ENCODE measurements at places on chromosomes 4 and X. TPM values are rescaled to one million over a fixed set of nuclear protein-coding genes. Genes with fewer than 3 reads are reported as not detected.
A peak's percentile ranks its signal among the peaks of the same experiment; 100 is the strongest.

Gene IQCM
- total RNA-seq: not detected

Gene FAM149A
- total RNA-seq: 9.3 TPM

Gene LRIT3
- total RNA-seq: 0.27 TPM

Gene NUDT11
- total RNA-seq: 1.7 TPM

Gene SMIM9
- total RNA-seq: not detected

Gene CSAG1
- total RNA-seq: not detected

Gene SLC6A14
- total RNA-seq: not detected

GRCh38 chr4:139314047-139314800 lies 11.9 kb upstream of the NDUFC1 start:
- no peak for DNase-seq

DNA sequence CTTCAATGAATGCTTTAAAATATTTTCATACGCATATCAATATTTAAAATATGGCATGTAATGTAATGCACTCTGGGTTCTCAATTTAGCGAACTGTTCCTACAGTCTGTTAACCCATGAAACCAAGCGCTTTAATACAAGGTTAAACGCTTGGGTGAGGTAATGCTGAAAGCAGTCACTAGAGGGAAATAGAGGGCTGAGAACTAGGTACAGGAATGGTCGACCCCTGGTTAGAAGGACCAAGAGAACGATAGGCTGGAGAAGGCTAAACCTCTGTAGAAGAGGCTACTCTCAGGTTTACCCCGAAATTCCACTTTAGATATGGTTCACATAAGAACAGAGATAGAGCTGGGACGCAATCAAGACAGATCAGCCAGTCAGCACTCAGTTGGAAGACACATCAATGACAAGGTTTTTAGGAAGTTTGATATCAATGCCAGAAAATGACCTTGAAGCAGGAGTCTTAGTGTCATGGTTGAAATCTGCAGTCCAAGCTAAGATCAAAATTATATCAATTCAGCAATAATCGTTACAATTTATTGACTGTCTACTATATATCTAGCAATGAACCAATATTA lies 26.9 kb downstream of the ARSJ start:
- no peak for DNase-seq

- DNase-seq: no peak
These were observed 428.6 kb downstream of the ADGRL3 start for GRCh38 chr4:61628727-61629126.

DNA sequence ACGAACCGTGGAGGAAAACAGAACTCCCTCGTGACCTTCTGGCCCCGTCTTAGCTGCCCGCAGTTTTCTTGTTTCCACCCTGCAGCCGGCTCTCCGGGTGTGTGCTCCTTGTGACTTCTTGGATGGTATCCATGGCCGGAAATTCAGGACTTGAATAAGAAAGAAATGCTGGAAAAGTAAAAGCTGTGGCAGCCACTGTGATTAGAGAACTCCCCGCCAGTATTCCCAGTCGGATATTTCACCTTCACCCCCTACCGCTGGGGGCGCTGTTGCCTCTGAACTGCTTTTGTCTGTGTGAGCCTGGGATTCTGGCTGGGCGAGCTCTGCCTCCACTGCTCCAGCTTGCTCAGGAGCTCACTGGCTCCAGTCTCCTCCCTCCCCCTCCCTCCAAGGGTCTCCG lies 41.5 kb upstream of the CYP4V2 start:
- peak; percentile 15 for DNase-seq

DNA sequence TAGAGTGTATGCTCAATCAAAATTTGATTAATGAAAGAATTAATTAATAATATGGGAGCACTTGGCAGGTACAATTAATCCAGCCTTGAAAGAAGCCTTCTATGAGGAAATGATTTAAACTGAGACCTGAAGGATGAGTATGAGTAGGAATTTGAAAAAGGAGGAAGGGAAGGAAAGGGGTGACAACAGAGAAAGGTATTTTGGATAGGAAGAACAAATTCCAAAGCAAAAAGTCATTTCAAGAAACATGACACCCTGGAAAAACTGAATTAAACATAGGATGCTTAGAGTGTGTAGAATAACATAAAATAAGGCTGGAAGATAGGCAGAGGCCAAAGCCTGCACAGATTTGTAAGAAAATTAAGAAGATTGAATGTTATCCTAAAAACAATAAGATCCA lies 29.6 kb downstream of the PHOX2B start:
- no peak for DNase-seq

GRCh38 chrX:143674926-143675325 lies 39.0 kb upstream of the SLITRK4 start:
- DNase-seq: no peak

- no peak for DNase-seq
These were observed 514.7 kb upstream of the SPANXN1 start for GRCh38 chrX:144732588-144732987.

DNA sequence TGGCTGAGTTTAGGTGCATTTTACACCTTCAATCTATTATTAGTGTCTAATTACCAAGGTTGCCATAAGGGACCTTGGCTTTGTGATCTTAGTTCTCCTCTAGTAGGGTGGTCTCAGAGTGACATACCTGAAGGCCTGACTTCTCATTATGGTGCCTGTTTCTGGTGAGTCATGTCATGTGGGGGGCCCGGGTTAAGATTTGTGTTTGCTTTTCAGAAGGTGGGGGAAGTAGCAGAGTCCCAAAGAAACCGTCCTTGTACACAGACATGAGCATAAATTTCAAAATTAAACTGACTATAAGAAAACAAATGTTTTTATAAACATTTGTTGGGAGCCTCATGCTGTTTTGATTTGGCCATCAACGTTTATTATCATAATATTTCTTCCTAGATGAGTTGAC lies 74.5 kb downstream of the HHIP start:
- no peak for DNase-seq

- no peak for DNase-seq
These were observed 86.8 kb upstream of the VEGFC start for GRCh38 chr4:176879380-176880116.

- DNase-seq: no peak
These were observed 8.7 kb upstream of the IL13RA1 start for GRCh38 chrX:118718737-118719136.

DNA sequence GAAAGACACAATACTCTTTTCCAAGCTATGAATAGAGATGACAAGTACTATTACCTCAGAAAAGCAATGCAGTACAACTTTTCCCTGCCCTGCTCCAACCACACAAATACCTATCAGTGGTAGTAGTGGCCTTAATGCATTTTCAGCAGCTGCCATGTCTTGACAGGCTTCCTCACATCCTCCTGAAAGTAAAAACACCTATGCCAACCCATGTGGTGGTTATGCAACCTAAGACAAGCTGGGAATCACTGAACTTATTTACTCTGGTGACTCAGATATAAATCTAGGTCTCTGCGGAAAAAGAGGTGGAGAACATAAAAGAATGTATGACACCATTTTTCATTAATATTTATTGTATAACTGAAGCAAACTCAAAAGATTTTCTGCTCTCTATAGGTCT lies 14.5 kb downstream of the WDFY3 start:
- no peak for DNase-seq

DNA sequence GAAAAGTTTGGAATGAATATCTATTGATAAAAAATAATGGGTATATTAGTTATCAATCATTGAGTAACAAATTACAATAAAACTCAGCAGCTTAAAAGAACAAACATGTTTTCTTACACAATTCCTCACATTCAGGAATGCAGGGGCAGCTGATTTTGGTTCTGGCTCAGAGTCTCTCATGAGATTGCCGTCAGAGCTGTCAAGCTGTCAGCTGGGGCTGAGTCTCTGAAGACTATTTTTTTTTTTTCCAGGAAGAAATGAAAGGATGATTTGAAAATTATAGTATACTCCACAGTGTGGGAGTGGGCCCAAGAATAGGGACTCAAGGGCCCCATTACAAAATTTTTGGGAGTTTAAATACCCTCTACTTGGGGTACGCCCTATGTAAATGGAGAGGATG lies 219.1 kb downstream of the GC start:
- no peak for DNase-seq

GRCh38 chr4:182975806-182976205 lies 58.6 kb upstream of the DCTD start:
- no peak for DNase-seq

- no peak for DNase-seq
These were observed 61.6 kb upstream of the VAMP7 start for GRCh38 chrX:155819525-155819924.

GRCh38 chrX:106742193-106742592 lies 15.7 kb downstream of the RNF128 start:
- no peak for DNase-seq

- DNase-seq: no peak
These were observed 97.0 kb upstream of the SLC6A14 start for GRCh38 chrX:116339407-116339806.

- DNase-seq: no peak
These were observed 70.4 kb upstream of the ANXA3 start for GRCh38 chr4:78481180-78481579.

DNA sequence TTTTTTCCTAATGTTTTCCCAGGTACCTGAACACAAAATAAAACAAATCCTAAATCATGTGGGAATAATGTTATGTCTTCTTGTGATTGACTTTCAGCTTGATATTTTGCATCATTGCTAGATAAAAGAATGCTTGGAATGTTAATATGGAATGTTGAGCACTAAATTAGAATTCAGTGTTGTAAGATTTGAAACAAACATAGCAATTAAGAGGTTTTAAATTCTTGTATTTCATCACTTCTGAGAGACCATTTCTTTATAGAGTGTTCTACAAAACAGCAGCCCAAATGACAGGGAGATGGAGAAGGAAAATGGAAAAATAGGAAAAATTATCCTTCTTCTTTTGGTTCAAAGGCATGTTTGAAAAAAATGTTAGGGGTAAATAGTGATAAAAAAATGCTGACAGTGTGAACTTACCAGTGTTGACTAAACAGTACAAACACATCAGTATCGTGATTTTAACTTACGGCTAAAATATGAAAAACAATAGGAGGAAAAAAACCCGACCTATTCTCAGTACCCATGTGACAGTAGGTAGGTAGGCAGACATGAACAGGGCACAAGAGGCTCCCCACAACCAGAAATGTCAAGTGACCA lies 102.6 kb upstream of the PDE5A start:
- no peak for DNase-seq

DNA sequence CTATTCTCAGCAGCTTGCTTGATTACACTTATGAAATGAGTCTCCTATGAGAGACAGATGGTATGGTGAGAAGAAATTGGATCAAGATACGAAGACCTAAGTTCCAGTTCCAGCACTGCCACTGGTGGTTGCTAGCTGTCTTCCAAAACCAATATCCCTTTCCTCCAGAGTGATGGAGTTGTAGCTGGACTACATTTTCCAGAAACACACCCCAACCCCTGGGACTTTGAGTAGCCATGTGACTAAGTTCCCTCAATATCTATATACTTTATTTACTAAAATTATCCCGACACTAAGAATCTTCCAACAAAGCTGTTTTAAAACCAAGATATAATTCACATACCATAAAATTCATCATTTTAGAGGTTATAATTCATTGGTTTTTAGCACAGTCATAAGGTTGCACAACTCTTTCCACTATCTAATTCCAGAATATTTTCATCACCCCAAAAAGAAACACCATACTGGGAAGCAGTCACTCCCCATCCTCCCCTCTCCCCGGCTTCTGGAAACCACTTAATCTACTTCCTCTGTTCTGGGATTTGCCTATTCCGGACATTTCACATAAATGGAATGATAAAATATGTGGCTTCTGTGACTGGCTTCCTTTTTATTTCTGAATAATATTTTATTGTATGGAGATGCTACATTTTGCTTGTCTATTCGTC lies 118.0 kb downstream of the MANBA start:
- DNase-seq: no peak

Measured in thyroid gland (tissue), 4 donors.